ENCODE measurements at places on chromosomes 1 and 21.

DNA sequence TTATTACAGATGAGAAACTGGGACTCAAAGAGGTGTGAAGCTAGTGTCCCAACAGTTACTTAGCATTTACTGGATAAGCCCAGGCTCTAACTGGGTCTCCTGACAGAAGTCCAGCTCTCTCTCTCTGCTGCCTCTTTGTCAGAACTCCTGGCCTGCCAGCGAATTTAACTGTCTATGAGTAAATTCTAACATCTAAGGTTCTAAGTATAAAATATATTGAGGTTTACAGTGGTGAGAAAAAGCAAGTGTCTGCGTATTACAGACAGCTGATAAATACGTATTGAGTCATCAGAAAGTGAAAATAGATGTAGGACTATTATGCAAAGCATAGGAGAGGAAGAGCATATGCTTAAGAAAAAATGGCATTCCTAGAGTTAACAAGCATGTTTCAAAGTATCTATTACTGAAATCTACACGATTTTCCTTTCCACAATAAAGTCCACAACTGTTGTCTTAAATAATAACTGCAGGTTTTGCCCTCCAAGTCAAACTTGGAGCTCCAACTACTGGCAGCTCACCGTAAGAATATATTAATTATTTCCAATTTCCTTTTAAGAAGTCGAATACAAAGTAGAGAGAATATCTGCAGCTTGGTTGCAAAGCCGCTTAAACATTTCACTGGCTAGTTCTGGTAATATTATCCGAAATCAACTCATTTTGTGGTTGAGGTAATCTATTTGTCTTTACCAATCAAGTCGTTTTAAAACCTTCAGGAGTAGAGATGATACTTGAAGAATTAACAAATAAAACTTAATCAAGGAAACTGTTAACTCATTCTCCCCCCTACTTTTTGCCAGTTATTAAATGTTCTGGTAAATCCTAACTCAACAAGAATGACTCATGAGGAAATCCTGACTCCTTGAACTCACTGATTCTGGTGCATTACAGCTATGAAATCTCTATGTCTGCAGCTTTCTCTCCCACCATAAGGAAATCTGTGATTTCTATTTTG, 1.4 kb upstream of the RGS2 start:
- DNase-seq, result peak; percentile 20

DNA sequence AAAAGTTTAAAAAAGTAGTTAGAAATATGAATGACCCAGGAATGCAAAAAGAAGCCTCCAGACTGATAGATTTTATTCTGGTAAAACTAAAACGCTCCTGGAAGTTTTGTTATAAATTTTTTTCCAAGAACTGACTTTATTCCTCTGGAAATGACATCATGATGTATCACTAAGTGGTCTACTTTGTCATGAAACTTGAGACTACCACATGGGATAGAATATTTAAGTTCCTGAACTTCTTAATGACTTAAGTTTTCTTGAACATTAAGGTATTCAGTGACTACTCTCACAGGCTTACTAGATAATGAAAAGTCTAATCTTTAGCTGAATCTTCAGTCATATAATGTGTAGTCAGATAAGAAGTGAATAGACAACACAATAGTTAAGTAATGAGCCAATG, 842.2 kb downstream of the USP25 start:
- DNase-seq, result no peak

- DNase-seq, result no peak
Observed at GRCh38 chr1:197285526-197286205, 17.6 kb downstream of the CRB1 start.

GRCh38 chr1:182626527-182626926, 22.3 kb upstream of the RGS16 start:
- no peak for DNase-seq

GRCh38 chr1:27487966-27488884, 1.7 kb downstream of the WASF2 start:
- DNase-seq, result peak; percentile 55

GRCh38 chr1:183103147-183103546, 79.9 kb downstream of the LAMC1 start:
- no peak for DNase-seq

GRCh38 chr1:195618287-195618686, 990.0 kb downstream of the KCNT2 start:
- DNase-seq, result no peak

GRCh38 chr1:41545996-41546832, 61.7 kb upstream of the EDN2 start:
- DNase-seq, result no peak

- DNase-seq, result peak; percentile 11
Observed at GRCh38 chr1:174726167-174726879, 273.4 kb upstream of the CACYBP start.

DNA sequence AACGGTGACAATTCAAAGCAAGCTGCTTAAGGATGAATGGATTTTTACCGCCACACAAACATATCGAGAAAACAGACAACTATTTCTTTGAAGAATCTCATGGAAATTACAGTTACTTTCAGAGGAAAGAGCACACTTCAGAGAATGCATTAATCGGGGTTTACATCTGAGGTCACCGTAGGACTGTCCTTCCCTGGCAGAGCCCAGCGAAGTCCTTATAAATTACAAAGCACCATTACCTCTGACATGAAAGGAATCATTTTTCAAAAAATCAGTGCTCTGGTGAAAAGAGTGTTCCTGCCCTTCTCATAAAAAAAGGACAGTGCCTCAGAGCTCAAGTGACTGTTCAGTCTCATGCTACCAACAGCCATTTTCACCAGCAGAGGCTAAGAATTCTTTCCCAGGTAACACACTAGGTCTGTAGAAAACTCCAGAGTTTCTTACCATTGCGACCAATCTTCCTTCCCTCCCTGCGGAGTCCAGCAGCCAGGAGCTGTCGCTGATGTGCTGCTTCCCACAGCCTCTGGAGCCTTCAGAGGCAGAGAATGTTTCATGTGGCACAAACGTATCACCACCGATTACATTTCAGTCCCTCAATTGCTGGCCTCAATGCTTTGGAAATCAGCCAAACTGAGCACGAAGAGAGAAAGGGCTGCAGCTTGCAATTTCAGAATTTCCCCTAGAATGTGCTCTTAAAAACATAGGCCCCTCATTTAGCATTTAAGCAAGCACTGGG, 75.4 kb downstream of the PLD5 start:
- no peak for DNase-seq

- DNase-seq, result peak; percentile 95
Observed at GRCh38 chr1:222712253-222713090, at the start of the genes AIDA and BROX. AIDA (minus strand) TSS chr1:222712491; CDS start chr1:222712317, 174 bp downstream. BROX (plus strand) TSS chr1:222712564; CDS start chr1:222715700, 3,136 bp downstream.

DNA sequence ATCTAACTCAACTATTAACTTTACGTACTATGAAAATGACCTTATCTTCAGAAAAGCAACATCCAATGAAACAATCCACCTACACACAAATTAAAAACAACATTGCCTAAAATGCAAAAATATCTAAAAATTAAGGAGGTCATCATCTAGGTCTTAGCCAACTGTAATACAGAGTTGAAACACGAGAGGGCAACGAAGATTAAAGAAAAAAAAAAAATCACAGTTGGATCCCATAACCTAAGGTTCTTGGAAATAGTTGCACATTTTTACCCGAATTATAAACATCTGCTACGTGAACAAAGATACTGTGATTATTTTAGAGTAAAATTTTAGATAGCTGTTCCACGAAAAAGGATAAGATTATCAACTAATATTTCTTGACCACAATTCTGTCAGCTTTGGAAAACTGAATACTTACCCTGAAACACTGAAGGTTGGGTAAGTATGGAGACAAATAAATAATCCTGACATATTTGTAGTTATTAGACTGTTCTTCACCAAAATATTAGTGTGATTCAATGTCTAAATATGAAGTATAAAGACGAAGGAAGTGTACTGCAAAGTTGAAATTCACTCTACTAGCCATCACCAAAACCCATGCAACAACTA, 88.0 kb upstream of the AK4 start:
- DNase-seq, result no peak

DNA sequence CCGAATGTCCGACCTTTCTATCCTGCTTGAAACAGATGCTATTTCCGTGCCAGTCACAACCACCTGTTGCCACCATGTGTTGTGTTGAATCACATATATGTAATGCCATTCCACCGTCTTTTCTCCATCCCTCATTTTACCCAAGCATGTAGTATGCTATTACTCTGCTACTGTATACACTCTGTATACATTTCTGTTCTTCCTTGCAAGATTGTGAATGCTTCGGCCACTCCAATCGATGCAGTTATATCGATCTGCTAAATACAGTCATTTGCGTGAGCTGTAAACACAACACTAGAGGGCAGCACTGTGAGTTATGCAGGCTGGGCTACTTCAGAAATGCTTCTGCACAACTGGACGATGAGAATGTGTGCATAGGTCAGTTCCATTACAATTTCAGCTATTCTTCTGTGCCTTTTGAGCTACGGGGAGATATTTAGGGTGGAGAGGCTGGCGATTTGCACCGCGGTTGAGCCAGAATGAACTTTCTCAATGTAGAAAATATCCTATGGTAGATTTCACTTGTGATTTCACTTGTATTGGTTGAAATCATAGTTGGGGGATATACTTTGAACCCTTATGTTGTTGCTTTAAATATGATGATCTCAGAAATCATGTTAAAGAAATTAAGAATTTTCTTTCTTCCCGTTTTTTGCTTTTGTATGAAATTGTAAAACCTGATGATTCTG, 289.8 kb downstream of the NTNG1 start:
- DNase-seq, result peak; percentile 29

- DNase-seq, result no peak
Observed at GRCh38 chr1:204155881-204156280, 4.0 kb upstream of the ETNK2 start.

DNA sequence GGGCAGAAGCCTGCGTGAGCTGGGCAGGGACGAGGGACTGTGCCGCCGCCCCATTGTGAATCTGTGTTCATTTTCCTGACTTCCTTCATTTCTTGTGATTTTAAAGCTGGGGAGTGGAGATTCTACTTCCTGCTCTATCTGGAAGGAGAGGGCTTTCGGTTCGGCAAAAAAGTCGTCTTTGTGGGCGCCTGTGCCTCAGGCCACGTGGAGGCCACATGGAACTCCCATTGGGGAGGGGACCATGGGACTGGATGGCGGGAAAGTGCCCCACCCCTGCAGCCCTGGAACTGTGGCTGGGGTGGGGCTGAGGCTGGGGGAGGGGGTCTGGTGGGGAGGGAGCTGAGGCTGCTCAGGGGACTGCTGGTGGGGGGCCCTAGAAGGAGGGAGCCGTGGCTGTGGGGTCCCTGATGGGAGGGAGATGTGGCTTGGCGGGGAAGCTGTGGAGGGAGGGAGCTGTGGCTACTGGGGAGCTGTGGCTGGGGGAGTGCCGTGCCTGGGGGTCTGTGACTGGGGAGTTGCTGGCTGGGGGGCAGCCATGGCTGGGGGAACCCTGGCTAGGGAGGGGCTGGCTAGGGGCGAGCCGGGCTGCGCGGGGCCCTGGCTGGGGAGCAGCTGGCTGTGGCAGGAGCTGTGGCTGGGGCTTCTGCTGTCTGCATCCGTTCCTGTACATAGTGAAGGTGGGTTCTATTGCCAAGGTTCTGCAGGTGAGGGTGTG, 31.5 kb downstream of the COL18A1 start:
- no peak for DNase-seq

GRCh38 chr1:33180226-33180910, 1.5 kb downstream of the TRIM62 start:
- DNase-seq, result peak; percentile 96
